ENCODE measurements at places on chromosomes 2 and 18.

DNA sequence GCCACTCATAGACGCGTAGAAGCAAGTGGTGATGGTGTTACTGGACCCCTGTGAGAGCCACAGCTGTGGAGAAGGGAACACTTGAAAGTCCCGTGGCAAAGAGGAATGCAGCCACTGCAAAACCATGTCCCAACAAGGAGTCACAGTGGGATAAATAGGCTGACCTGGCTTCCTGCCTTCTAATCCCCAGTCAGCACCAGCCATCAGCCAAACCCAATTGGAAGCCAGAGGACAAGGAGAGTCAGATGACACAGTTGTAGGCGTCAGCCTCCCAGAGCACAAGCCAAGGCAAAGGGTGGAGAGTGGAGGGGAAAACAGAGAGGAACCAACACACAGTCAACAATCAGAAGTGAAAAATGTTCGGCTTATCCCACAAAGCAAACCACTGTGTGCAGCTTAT, 5.5 kb upstream of the CYBRD1 start:
- no peak overlapping the region for H3K27ac ChIP-seq
- H3K36me3 ChIP-seq: no peaks in the 10 kb centered on the region
- H3K4me3 ChIP-seq: no peak overlapping the region
- no peaks in the 10 kb centered on the region for H3K27me3 ChIP-seq
- H3K4me1 ChIP-seq: peaks cover 8% of the 10 kb centered on the region

DNA sequence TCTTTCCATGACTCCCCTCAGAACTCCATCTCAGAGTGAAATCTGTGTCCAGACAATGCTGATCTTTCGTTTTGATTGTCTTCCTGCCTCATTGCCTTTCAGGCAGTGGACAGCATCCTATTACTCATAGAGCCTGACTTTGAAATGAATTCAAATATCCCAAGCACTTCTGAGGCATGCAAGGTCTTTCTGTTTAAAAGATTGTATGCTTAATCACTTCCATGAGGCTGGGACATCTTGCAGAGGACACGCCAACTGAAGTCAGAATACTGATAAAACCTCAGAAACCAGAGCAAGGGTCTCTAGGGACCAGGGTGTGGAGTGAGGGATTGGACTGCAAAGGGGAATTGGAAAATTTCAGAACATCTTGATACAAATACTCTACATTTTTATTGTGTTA, 836.5 kb upstream of the ID2 start:
- peak overlapping the region; percentile 42 for H3K27ac ChIP-seq
- no peak for DNase-seq
- peaks cover 31% of the 10 kb centered on the region for H3K4me1 ChIP-seq
- H3K4me3 ChIP-seq: no peak overlapping the region

GRCh38 chr2:27728081-27728858, 43.2 kb upstream of the MRPL33 start:
- no peak overlapping the region for H3K4me3 ChIP-seq
- DNase-seq: no peak
- no peak overlapping the region for H3K27ac ChIP-seq
- H3K36me3 ChIP-seq: no peaks in the 10 kb centered on the region

DNA sequence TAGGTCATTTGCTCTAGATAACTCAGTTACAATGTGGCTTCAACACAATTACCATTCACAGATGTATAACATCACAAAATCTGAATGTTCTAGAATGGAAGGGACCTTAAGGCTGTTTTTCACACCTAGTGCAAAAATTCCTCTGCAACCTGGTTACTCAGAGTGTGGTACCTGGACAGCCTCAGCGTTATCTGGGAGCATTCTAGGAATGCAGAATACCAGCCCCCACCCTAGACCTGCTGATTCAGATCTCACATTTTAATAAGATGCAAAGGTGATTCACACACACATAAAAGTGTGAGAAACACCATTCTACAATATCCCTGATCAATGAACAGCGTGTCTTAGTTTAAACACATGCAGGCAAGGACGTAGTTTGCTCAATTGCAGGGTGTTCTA, 233.1 kb downstream of the TDRD15 start:
- no peak overlapping the region for H3K27ac ChIP-seq
- no peaks in the 10 kb centered on the region for H3K36me3 ChIP-seq
- no peaks in the 10 kb centered on the region for H3K4me1 ChIP-seq
- no peaks in the 10 kb centered on the region for H3K27me3 ChIP-seq
- no peak for DNase-seq

- H3K27me3 ChIP-seq: no peaks in the 10 kb centered on the region
- no peak for DNase-seq
Observed at GRCh38 chr18:36828157-36828629, 609 bp downstream of the TPGS2 start.

GRCh38 chr2:54652540-54652939, 70.9 kb upstream of the EML6 start:
- peaks cover 100% of the 10 kb centered on the region for H3K36me3 ChIP-seq
- H3K4me1 ChIP-seq: no peaks in the 10 kb centered on the region
- no peak overlapping the region for H3K27ac ChIP-seq
- H3K4me3 ChIP-seq: no peak overlapping the region
- DNase-seq: no peak

DNA sequence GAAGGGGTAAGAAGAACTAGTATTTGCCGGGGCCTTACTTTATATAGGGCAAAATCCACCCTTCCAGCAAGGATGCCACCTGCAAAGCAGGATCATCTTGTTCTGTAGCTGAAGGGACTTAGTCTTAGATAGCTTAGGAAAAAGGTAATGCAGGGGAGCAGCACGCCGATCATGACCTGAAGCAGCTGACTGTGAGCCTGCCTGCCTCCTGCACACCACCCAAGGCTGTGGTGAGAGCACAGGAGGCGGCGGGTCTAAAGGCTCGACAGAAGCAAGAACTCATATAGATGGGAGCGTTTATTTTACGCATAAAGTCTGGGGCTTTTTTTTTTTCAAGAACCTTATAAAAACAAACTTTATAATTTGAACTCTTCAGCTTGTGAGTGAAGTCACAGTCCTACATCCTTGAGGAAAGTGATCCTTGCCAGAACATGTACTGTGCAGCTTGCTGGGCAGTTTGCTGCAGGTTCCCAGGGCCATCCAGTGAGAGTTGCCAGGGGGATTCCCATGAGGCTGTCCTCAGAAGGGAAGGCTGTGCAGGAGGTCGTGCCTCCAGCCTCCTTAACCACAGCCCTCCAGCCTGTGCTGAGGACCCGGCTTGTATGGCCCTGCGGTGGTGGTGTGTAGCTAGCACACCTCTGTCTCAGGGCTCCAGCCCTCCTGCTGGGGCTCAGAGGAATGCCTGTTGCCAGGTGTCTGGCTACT, 92.1 kb downstream of the RNF144A start:
- H3K27ac ChIP-seq: no peak overlapping the region
- no peaks in the 10 kb centered on the region for H3K27me3 ChIP-seq
- no peaks in the 10 kb centered on the region for H3K36me3 ChIP-seq
- no peak for DNase-seq
- H3K4me3 ChIP-seq: no peak overlapping the region

DNA sequence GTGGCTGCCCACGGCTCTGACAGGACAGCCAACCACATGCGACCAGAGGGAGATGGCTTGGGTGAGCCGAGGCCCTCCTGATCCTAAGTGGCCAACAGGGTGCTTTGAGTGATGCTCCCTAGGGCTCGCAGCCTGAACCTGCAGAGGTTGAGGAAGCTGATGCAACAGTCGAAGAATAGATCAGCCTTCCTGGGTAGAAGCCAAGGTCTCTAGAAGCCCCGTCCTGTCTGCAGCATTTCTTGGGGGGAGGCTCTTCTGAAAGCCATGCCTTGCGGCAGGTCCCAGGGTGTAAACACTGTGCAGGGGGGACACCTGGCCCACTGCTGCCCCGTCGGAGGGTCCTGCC, 136.4 kb downstream of the HDAC4 start:
- H3K36me3 ChIP-seq: no peaks in the 10 kb centered on the region
- H3K27me3 ChIP-seq: no peaks in the 10 kb centered on the region
- no peak overlapping the region for H3K4me3 ChIP-seq
- no peak overlapping the region for H3K27ac ChIP-seq

- no peak overlapping the region for H3K4me3 ChIP-seq
- H3K27ac ChIP-seq: no peak overlapping the region
- H3K36me3 ChIP-seq: peaks cover 28% of the 10 kb centered on the region
- no peaks in the 10 kb centered on the region for H3K4me1 ChIP-seq
Observed at GRCh38 chr2:196131949-196132925, 39.1 kb downstream of the STK17B start.

DNA sequence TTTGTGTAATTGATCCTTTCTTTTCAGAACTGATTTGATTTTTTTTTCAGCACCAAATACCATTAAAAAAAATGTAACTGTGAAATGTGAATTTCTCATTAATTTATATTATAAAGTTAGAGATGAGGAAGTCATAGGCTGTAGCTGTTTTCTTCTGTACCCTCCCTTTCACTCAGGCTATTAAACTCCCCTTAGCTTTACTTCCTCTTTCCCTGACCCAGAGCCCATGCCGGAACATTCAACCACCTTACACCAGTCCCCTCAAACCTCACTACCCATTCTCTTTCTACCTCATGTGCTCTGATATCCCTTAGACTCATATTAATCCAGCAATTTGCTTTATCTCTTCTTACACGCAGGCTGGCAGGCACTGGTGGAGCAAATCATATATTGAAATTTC, 12.4 kb downstream of the GALNT5 start:
- H3K27ac ChIP-seq: no peak overlapping the region
- H3K36me3 ChIP-seq: no peaks in the 10 kb centered on the region
- DNase-seq: no peak
- H3K4me3 ChIP-seq: no peak overlapping the region
- no peaks in the 10 kb centered on the region for H3K27me3 ChIP-seq

DNA sequence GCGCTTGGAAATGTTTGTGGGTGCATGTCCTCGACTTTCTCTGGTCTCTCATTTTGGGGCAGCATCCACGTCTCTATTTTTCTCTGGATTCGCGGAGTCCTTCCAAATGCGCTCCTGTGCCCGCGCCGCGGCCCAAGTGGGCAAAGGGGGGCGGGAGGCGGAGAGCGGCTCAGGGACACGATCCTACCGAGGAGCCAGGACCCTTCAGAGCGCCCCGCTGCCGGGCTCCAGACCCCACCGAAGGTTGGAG, 990 bp downstream of the EPAS1 start:
- H3K27ac ChIP-seq: peak overlapping the region; percentile 97
- DNase-seq: no peak
- peak overlapping the region; percentile 97 for H3K4me3 ChIP-seq
- H3K36me3 ChIP-seq: peaks cover 11% of the 10 kb centered on the region
- H3K27me3 ChIP-seq: no peaks in the 10 kb centered on the region
- H3K4me1 ChIP-seq: peaks cover 20% of the 10 kb centered on the region

DNA sequence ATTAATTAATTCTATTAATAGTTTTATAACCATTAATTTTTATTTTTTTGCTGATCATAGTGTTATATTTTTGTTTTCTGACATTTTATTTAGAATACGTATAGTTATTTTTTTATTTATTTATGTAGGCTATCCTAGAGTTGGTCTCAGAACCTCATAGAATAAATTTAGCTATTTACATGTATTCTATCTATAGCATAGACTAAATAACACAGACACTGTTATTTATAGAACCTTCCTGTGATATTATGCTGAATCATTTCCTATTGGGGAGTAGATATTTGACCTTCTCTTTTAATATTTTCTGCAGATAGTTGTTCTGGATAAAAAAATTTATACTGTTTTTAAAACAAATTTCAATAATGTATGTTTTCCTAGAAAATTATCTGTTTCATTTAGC, 20.2 kb downstream of the ARHGEF33 start:
- DNase-seq: no peak
- H3K36me3 ChIP-seq: no peaks in the 10 kb centered on the region
- no peak overlapping the region for H3K27ac ChIP-seq
- H3K27me3 ChIP-seq: no peaks in the 10 kb centered on the region
- peaks cover 12% of the 10 kb centered on the region for H3K4me1 ChIP-seq
- H3K4me3 ChIP-seq: no peak overlapping the region

- DNase-seq: no peak
- H3K4me3 ChIP-seq: no peak overlapping the region
- H3K36me3 ChIP-seq: no peaks in the 10 kb centered on the region
Observed at GRCh38 chr2:111896024-111896423, 2.4 kb upstream of the MERTK start.

- H3K4me1 ChIP-seq: no peaks in the 10 kb centered on the region
- H3K27me3 ChIP-seq: no peaks in the 10 kb centered on the region
- H3K4me3 ChIP-seq: no peak overlapping the region
- no peaks in the 10 kb centered on the region for H3K36me3 ChIP-seq
- no peak for DNase-seq
Observed at GRCh38 chr2:166773308-166773949, 114.9 kb upstream of the XIRP2 start.

DNA sequence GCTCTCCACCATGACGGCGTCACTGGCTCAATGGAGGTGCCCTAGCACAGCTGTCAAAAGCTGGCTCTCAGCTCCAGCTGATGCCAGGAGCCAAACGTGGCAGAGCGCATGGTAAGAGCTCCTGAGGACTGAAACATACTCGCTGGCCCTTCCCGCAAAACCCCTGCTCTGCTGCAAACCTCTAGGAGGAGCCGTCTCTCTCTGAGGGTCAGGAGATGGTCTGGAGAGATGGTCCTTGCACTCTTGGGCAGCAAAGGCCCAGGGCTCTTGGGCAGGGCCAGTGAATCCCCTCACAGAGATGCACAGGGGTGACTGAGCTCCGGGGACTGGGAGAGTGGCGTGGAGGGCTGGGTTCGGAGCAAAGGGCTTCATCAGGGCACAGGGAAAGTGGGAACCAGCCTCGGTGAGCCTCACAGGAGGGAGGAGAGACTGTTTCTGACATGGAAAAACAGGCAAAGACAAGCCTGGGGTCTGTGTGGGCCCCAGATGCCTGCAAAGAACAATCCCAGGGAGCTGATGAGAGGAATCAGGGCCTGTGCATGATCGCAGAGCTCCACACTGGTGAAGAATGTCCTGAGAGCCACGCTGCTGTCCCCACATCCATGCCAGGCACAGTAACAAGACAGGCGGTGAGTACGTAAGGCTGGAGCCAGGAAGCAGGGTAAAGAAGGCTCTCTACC, 17.2 kb downstream of the SNORC start:
- H3K27ac ChIP-seq: no peak overlapping the region
- peaks cover 9% of the 10 kb centered on the region for H3K4me1 ChIP-seq
- H3K36me3 ChIP-seq: no peaks in the 10 kb centered on the region

DNA sequence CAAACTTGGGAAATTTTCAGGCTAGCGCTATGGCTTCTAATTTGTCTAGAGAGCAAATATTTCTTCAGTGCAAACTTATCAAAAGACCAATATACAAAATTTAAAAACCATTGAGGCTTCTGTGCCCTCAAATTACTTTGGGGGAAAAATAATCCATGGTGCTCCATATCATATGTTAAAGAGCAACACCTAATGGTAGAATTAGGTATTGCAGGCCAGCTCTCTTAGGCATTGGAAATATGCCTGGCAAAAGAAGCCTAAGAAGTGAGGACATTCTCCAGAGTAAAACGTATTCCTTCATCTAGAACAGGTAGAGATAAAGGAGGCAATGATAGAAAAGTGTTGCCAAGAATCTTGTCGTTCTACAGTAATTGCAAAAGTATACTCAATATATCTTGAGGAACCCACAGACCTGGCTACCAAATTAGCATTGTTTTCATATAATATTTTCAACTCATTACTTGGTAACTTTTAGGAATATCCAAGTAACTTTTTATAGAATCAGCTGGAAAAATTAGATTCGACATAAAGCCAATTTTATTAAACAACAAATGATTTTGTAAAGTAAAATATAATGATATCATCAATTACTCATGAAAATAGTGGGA, 401.1 kb downstream of the BCL11A start:
- DNase-seq: no peak
- H3K4me1 ChIP-seq: no peaks in the 10 kb centered on the region
- H3K27ac ChIP-seq: no peak overlapping the region
- no peaks in the 10 kb centered on the region for H3K27me3 ChIP-seq
- H3K4me3 ChIP-seq: no peak overlapping the region

All from RWPE2 (cell line).